ENCODE measurements at places on chromosomes 1 and 21.
A peak's percentile ranks its signal among the peaks of the same experiment; 100 is the strongest.

GRCh38 chr1:68103011-68103545, 52.7 kb upstream of the DIRAS3 start:
- no peak for DNase-seq

DNA sequence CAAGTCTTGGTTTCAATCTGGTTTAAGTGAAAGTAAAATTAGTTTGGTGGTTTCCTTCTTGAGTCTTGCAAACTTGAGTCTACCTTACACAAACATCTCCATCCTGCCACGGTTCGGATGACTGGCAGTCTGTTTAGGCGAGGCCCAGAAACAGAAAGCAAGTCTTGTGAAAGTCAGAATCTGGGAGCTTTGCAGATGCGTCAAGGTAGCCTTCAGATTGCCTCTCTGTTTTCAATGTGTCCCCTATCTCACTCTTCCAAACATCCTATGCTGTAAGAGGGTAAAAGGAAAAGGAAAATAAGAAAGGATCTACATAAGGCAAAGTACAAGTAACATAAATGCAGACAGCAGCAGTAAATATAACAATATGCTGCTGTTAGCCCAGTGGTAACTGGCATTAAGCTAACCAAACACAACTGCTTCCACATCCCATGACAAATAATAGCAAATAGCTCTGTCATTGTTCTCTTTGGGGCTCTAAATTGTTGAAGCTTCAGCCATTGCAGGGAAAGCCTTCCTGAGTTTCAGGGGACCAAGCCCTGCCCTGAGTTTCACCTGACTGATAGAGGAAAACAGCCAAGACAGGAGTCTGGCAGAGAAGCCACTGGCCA, 26.2 kb upstream of the C1orf105 start:
- peak; percentile 75 for DNase-seq

DNA sequence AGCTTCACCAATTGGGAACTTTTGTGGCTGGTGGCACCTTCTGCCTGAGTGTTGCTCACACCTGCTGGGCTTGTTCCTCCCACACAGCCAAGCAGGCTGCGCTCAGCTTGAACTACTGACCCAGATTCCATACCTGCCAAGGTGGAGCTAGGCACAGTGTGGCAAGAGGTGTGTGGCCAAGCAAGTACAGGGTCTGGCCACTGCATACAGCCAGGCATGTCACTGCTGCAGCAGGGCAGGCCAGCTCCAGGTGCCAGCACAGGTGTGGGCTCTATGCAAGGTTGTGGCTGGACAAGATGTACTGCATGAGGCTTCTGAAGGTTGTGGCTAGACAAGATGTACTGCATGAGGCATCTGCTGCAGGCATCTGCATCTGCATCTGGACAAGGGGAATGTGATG, 1254.8 kb downstream of the AMY1C start:
- DNase-seq, result no peak

GRCh38 chr21:38494703-38495102, 3.6 kb downstream of the ERG start:
- no peak for DNase-seq

DNA sequence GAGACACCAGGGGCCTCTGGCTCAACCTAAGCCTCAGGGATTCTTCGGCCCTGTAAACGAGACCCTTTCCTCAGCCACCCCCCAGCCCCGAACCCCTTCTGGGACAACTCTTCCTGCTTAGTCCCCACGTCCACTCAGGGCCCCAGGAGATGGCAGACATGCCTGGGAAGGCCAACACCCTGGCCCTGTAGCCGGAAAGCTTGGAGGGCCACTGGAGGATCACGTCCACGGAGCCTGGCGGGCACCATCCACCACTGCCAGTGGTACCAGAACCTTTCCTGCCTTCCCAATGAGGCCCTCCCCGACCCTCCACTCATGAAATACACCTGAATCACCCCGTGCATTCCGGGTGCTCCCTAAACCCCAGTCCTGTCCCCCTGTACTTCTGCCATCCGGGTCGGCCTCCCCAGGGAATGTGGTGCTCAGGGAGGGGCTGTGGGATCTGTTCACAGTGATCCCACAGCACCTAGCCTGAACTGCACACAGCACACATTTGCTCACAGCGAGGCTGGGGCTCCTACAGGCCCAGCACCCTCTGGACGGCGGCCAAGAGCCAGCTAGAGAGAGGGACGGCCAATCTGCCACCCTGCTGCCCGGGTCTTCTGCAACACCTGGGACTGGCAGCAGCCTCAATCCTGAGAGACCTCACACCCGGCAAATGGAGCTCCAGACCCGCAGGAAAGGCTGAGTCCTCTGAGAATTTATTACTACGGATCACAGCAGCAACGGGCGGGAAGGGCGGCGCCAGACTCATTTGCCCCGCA, 1.8 kb downstream of the AURKAIP1 start:
- DNase-seq, result no peak

DNA sequence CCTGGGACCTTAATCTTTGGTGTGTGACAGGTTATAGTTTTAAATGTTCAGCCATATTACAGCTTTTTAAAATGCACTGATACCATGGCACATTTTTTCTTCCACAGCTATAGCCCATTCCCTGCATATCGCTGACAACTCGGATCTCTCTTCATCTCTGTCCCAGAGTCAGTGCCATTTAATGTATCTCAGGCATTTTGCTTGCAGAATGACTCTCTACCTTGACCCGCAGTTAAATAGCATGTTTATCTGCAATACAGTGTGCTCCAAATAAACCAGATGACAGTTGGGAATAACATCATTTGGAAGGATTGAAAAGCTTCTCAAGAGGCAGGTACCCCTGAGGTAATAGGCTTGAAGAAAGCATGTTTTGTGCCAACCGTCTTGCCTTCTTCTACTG, 99.8 kb upstream of the USH2A start:
- no peak for DNase-seq

DNA sequence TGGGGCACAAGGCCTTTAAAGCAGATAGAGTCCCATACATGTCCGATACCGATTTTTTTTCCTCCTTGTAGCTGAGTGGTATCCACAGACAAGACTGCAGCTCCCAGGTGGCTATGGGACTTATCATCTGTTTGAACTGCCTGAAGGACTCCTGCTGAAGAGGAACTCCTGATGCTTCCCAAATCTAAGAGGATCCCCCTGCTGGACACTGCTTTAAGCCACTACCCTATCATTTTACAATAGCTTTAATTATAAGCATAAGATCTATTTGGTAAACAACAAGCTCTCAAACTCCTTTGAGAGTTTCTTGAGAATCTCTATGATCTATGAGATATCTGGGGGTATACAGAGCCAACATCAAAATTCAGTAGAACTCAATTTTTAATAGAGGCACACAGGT, 11.7 kb downstream of the NDC1 start:
- no peak for DNase-seq

GRCh38 chr1:183473217-183473536, 878 bp downstream of the SMG7 start:
- DNase-seq, result no peak

GRCh38 chr1:63732666-63733065, 41.2 kb upstream of the ROR1 start:
- DNase-seq, result no peak

- DNase-seq, result no peak
These were observed 434.6 kb upstream of the PRMT6 start for GRCh38 chr1:106621853-106622252.

DNA sequence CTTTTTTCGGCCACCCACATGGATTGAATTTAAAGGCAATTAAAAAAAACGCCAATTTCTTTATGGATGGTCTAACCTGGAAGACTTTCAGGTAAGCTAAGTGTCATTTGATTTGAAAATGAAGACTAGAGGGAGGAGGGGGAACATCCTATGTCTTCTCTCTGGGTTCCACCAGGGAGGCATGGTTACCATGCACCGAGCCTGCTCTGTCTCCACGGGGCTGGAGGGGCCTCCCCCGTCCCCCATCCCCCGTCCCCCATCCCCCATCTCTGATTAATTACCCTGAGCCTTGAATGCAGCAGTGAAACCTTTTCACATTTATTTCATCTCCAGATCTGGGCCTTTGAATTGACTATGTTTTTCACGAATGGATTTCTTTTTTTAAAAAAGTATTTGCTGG, 135.1 kb downstream of the TLR5 start:
- no peak for DNase-seq

GRCh38 chr1:18941221-18942141, 15.0 kb downstream of the IFFO2 start:
- no peak for DNase-seq

GRCh38 chr1:59079434-59080140, 217.3 kb upstream of the FGGY start:
- DNase-seq, result no peak

DNA sequence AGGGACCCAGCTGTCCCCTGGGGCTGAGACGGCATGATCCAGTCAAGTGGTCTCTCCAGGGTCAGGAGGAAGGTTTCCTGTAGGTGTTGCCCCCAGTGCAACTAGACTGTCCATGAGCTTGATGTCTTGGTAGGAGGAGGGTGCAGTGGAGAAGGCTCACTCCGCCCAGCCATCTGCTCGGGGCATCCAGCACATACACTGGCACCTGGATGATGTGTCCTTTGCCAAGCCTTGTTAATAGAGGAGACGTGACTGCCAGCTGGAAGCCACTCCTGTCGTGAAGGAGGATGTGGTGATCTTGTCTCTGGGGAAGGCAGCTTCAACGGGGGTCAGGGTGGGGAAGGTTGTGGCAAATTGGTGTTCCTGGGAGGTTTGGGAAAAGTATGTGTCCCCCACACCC, 6.2 kb downstream of the DISP3 start:
- DNase-seq, result no peak

GRCh38 chr21:45326169-45326851, 38.6 kb upstream of the POFUT2 start:
- no peak for DNase-seq

DNA sequence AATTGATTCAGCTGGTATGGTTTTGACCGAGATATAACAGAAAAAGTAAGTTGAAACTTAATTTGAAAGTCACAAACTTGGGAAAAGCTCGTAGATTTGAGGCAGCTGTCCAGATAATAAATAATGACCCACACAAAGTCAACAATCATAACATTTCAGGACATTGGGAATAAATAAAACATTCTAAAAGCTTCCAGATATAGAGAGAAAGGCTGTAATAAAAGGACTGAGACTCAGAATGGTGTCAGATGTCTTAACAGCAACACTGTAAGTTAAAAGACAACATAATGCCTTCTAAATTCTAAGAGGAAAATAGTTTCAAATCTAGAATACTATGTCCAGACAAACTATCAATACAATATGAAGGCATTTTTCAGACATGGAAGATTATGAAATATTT, 163.3 kb downstream of the CDC42BPA start:
- no peak for DNase-seq

All from CD4-positive, alpha-beta T cell treated with Interleukin-15 for 1 hour (primary cell).